ENCODE measurements at places on chromosomes 3 and 15. TPM values are rescaled to one million over a fixed set of nuclear protein-coding genes. Genes with fewer than 3 reads are reported as not detected.
A peak's percentile ranks its signal among the peaks of the same experiment; 100 is the strongest.

RAB6B gene
- total RNA-seq: 0.59 TPM

CPA3 gene
- total RNA-seq: 2.1 TPM

GPR160 gene
- total RNA-seq: 0.29 TPM

ANKRD63 gene
- total RNA-seq: not detected

- peak; percentile 48 for DNase-seq
Measured at GRCh38 chr15:60519218-60519617, 40.3 kb upstream of the ICE2 start.

DNA sequence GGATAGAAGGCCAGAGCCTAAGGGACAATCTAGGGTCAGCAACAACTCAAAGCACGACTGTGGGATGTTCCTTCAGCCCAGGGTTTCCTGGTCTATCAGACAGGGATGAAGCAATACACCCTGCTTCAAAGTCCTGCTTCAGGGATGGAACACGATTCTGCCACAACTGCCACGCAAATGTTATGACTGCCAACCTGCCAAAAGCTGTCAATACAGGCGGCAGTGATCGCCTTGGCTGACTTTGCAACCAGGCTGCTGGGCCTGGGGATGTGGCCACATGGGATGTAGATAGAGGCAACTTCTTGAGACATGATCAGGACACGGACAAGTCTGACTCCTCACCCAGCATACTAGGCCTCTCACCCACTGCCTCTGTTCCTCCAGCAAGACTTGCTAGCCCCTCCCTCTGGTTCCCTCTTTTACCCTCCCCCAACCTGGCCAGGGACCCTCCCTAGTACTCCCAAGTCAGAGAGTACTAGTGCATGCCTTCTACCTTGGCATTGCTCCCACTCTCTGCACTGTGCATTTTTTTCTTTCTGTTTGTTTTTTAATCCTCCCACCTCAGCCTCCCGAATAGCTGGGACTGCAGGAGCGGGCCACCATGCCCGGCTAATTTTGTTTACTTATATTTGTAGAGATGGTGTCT is 7.6 kb downstream of the CCDC12 start:
- peak; percentile 47 for DNase-seq

DNA sequence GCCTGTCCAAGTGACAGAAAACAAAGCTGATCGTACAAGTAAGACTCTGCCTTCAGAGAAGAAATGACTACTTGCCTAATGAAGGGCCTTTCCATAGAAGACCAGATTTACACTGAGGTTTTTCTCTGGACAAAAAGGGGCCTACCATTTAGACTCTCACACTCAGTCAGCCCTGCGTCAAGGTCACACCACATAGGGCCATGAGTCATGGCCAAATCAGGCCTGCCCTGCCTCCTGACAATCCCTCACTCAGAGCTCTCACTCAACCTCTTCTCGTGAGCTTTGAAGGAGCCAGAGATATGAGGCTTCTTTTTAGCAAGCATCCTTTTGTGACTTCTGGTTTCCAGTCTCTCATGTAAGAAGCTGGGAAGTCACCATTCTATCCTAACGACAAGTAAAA is 68.1 kb upstream of the NMNAT3 start:
- no peak for DNase-seq

DNA sequence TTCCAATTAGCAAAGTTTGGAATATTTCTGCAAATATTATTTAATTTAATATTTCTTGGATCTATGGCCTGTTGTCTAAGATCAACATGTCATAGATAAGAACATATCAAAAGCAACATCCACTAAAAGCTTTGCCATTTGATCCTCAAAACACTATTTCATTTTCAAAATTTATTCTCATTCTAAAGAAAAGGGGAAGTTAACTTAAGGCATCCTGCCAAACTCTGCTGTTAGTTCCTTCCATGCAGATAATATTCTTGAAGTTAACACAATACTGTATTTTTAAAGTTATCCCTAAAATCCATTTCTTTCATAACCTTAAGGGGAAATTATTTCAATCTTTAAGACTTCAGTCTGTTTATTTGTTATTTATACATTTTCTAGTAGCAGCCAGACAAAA is 28.2 kb upstream of the GBE1 start:
- DNase-seq: no peak

GRCh38 chr3:9809615-9810432 is at the start of gene TTLL3:
TTLL3 (plus strand) TSS chr3:9810262; CDS start chr3:9810662, 400 bp downstream.
- peak; percentile 96 for DNase-seq
